SK-MEL-5 (cell line): ENCODE measurements at places on chromosomes 5 and 9. TPM values are rescaled to one million over a fixed set of nuclear protein-coding genes. Genes with fewer than 3 reads are reported as not detected.
A peak's percentile ranks its signal among the peaks of the same experiment; 100 is the strongest.

FOXD4L4 gene
- 0.08 TPM in 1 of 2 replicates, not detected in the other for total RNA-seq

ZBED3 gene
- total RNA-seq = 0.63 and 0.85 TPM in 2 replicates

SLU7 gene
- total RNA-seq = 66.9 and 70.7 TPM in 2 replicates

DNA sequence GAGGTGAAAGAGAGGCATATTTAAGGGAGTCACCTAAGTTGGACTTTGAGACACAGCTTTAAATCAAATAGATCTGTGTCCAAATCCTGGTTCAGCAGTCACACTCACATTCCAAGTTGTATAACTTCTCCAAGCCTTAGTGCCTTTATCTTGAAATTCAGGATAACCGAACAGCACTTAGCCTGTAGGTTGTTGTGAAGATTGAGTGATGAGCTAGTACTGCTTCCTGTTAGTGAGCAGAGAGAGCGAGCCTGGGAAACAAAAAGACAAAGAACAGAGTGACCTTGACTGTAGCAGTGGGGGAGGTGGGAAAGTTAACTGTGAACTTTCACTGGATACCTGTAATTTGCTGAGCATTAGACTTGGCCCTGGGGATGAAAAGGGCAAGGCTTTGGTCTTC, 22.4 kb downstream of the MAML1 start:
- DNase-seq = no peak

GRCh38 chr9:96449523-96449844, 485 bp upstream of the HABP4 start:
- no peak for DNase-seq

- no peak for DNase-seq
These were observed 3.0 kb downstream of the NFIL3 start for GRCh38 chr9:91420501-91421127.

DNA sequence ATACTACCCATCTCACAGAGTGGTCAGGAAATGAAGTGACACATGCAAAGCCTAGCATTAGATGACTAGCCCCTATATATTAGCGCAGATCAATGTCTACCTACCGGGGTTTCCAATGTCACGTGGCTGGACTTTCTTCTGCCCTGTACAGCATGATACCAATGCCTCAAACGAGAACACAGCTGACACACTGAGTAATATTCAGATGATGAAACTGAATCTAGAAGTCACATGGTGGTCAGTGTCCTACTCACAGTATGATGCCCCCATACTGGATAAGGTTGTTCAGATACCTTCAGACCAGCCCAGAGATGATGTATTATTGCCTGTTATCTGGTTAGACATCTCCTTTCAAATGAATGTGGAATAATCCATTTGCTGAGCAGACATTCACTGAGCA, 71.1 kb upstream of the FRRS1L start:
- DNase-seq = no peak

DNA sequence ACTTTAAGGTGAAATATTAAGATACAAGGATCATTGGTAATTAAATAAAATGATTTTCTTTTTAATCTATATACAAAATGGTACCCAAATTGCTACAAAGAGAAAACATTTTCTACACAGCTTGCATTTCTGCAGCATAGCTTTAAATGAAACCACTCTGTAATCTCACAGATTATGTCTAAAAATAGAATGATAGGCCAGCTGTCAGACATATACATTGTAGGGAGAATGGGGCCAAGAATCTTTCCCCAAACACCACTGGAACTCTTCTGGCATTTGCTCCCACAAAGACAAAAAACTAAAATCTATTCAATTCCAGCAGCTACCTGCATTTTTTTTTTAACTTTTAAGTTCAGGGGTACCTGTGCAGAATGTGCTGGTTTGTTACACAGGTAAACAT, 124.1 kb upstream of the NR5A1 start:
- no peak for DNase-seq

GRCh38 chr9:456365-456764, 241.7 kb downstream of the DOCK8 start:
- no peak for DNase-seq

GRCh38 chr5:143442385-143442784, 38.9 kb upstream of the NR3C1 start:
- DNase-seq = no peak

- DNase-seq = peak; percentile 30
These were observed 145.0 kb downstream of the EGFLAM start for GRCh38 chr5:38403406-38403805.

DNA sequence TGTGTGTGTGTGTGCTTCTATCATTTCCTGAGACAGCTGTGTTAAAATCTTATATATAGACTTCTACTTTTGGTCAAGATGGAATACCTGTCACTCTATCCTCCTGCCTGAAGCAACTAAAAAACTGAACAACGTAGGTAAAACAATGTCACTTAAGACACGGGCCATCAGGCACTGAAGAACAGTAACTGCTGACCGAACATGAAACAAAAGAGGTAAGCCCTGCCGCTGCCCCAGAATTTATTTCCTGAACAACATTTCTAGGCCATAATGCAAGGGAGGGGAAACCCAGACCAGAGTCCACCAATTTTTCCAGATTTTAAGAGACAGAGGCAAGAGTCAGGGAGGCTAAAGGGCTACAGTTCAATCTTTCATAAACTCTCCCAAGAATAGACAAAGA, 156.0 kb downstream of the CDC42SE2 start:
- no peak for DNase-seq

GRCh38 chr5:161442471-161442870, 104.1 kb downstream of the GABRB2 start:
- no peak for DNase-seq

GRCh38 chr5:174601946-174602345, 122.4 kb upstream of the MSX2 start:
- no peak for DNase-seq

DNA sequence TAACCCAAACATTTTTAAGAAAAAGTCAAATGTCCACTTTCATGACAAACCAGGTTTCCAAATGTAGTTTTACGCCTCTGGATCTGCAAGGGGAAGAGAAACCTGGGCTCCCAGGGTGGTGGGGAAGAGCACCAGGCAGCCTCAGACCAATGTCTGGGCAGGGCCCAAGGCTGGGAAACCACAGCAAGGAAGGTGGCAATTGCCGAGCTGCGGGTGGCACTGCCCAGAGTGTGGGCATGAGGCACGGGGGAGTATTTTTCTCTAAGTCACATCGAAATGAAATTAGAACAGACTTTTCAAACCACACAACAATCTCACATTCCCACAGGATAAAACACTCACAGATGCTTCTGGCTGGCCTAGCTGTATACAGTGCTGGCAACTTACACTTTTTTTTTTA, 32.6 kb upstream of the RASGEF1C start:
- DNase-seq = no peak

GRCh38 chr5:1509346-1510085, 14.2 kb downstream of the LPCAT1 start:
- DNase-seq = no peak

DNA sequence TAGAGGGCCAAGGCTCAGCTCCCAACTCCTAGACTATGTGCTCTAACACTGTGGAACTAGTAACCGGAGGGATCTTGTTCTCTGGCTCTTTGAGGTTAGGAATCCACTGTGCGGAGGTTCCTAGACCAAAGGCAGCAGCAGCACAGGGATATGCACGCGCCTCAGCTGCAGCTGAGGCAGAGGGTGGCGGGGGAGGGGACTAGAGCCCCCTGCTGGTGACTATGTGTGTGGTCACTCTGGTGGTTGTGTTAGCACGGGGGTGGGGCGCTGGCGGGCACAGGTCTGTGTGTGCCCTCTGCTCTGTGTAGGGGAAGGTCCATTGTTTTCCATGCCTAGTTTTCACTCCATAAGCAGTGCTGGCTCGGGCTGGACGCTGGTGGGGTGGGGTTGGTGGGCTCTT, 458.0 kb upstream of the IZUMO3 start:
- DNase-seq = no peak

DNA sequence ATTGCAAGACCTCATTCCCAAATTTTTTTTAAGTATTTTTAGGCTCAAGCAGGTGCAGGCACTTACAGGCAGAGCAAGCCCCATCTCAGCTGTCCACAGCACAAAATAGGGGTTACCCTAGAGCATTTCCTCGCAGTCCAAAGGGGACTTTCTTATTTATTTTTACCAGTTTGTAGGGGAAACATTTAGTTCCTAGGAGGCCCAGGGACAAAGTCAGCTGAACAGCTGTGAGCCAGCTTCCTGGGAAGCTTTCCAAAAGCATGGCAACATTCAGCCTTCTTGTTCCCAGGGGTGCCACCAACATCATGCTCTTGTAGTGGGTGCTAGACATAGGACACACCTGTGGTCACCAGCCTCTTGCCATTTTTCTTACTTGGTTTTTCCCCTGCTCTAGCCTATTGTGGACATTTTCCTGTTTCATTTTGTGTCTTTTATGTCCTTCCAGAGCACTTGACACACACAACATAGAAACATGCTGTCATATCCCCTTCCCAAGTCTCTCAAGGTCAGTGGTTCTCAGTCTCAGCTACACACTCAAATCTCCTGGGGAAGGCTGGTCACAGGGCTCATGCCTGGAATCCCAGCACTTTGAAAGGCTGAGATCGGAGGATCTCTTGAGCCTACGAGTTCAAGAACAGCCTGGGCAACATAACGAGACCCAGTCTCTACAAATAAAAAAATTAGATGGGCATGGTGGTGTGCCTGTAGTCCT, 38.2 kb downstream of the HAVCR1 start:
- DNase-seq = no peak

GRCh38 chr5:2221450-2221849, 338.7 kb upstream of the IRX4 start:
- no peak for DNase-seq

- DNase-seq = no peak
These were observed 72.0 kb upstream of the STXBP1 start for GRCh38 chr9:127539982-127540663.

DNA sequence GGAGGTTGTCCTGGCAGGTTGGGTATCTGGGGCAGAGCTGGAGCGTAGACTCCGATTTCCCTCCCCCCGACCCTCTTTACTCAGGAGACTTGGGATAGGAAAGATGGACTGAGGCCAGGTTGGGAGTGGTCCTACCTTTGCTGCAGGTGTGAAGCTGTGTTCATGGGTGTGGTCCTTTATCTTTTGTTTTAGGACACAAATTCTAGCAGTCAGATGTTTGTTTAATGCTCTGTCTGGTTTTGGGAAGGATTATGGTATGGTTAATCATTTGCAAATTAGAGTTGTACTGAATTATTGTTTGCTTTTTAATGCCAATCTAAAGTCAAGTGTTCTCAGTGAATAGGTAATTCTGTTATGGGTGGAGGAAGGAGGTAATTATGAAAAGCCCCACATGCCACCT, 14.1 kb upstream of the FAM120AOS start:
- no peak for DNase-seq

DNA sequence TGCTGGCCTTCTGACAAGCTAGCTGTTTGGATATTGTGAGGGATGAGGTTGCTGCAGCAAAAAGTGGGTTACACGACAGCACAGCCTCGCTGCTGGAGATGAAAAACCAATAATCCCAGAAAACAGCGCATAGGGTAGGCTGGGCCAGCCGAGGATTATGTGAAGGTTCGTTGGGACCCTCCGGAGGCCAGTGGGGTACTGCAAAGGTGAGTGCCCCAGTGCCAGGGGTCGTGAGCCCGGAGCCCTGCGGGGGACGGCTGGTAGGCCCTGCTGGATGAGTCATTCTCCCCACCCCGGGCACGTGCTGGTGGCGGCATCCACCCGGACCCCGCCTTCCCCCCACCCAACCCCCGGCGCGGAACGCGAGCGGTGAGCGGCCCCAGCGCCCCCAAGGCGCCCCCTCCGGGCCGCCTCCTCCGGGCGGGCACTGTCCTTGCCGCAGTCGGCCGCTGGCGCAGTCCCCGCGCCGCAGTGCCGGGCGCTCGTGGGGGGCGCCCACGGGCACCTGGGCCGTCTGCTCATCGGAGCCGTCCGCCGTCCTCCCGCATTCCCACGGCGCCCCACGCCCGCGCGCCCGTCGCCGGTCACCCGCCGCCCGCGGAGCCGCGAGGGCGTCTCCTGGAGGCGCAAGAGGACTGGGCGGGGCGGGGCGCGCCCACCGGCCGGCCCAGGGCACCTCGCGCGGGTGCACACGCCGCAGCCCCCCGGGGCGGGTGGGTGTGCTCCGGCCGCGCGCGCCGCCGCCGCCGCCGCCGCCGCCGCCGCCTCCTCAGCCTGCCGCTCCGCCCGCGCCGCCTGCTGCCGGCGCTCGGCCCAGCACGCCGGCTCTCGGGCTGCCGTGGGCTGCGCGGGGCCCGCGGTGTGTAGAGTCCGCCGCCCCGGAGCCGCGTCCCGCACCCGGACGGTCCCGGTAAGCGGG, at the start of gene PHF24:
Gene PHF24, plus strand, starts transcription at position 794 of the 919 bp plus-strand sequence. CDS start 13,014 bp downstream, outside the sequence.
- peak; percentile 36 for DNase-seq

DNA sequence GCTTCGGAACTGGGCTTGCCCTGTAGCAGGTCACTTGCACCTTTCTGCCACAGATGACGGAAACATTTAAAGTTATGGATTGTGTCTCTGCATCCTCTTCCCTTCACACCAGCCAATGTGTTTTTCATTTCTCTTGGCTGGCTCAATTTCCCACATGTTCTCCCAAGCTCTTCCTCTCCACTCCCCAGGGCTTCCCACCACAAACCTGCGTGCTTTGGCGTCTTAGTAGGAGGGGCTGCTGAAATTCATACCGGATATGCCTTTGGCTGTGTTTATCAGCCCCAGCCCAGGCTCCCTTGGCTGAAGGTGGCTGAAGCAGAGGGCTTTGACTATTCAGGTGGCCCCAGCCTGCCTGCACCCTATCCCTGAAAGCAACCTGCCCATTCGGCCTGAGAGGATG, 32.1 kb downstream of the ADRB2 start:
- DNase-seq = no peak
